Activated CD4-positive, CD25-positive, alpha-beta regulatory T cell treated with anti-CD3 and anti-CD28 coated beads, Interleukin-2, amount 50 U/mL, for 16 hours (primary cell): ENCODE measurements at places on chromosomes 16 and 17.

- DNase-seq, result no peak
Measured at GRCh38 chr16:2194166-2194834, 2.1 kb downstream of the CASKIN1 start.

- no peak for DNase-seq
Measured at GRCh38 chr16:87571868-87572244, 30.5 kb upstream of the JPH3 start.

DNA sequence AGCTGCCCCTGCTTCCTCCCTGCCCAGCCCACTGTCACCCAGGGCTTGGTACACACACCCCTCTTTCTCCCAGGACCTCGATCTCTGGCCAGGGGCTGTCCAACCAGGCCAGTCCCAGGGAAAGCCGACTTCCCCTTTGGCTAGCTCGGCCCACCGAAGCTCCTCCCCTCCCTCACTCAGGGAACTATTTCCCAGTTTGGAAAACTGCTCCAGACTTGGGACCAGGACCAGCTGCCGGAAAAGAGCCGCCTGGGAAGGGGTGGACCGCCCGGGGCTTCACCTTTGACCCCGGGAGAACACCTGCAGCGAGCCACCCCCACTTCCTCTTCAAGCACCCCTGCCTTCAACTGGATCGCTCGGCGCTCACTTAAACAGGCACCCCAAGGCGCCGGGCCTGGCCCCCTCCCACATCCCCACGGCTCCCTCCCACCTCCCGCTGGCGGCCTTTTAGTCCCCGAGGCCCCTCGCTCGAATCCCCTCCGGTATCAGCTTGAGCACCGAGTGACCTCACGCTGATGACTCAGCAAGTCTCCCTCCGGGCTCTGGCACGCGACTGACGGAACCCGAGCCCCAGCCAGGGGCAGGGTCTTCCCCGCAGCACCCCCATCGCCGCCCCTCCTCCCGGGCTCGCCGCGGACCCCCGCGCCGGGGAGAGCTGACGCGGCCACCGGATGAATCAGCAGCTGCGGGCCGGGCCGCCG, 934 bp downstream of the MAFG start:
- DNase-seq, result peak; percentile 34

DNA sequence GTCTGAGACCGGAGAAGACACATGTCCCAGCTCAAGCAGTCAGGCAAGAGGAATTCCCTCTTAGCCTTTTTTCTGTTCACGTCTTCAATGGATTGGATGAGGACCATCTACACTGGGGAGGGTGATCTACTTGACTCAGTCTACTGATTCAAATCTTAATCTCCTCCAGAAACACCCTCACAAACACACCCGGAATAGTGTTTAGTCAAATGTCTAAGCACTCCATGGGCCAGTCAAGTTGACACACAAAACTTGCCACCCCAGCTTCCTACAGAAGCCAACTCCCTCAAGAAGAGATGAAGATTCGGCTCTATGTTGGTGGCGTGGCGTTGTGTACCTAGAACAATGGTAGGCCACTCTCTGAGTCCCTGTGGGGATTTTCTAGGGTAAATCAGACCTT, 22.5 kb upstream of the NKD1 start:
- no peak for DNase-seq

GRCh38 chr17:2070241-2071023, 15.5 kb downstream of the HIC1 start:
- peak; percentile 21 for DNase-seq

DNA sequence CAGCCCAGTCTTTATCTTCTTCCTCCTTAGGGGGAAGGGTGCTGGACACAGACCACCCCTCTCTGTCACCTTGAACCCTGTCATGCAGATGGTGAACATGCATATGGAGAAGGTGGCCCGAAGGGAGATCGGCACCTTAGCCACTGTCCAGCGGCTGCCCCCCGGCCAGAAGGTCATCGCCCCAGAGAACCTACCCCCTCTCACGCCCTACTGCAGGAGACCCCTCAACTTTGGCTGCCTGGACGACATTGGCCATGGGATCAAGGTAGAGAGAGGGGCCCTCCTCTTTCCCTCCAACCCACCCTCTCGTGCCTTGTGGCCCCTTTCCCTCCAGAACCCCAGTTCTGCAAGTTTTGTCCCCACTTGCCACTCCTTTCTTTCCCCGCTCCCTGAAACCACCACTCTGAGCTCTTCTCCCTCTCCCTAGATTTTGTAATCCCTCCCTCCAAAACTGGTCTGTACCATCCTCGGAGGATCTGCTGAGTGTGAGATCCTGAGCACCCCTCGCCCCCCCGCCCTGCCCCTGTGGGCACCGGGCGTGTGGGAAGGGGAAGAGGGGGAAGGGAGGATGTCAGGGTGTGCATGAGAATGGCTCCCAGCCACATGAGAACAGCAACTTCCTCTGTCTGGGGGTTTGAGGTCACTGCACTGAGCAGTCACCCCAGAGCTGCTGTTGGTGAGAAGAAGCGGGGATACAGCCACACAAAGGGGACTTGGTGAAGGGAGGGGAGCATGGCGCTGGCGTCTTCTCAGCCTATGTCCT, 7.3 kb downstream of the ABI3 start:
- DNase-seq, result no peak

GRCh38 chr17:12983991-12984884, 33.6 kb downstream of the ELAC2 start:
- no peak for DNase-seq

DNA sequence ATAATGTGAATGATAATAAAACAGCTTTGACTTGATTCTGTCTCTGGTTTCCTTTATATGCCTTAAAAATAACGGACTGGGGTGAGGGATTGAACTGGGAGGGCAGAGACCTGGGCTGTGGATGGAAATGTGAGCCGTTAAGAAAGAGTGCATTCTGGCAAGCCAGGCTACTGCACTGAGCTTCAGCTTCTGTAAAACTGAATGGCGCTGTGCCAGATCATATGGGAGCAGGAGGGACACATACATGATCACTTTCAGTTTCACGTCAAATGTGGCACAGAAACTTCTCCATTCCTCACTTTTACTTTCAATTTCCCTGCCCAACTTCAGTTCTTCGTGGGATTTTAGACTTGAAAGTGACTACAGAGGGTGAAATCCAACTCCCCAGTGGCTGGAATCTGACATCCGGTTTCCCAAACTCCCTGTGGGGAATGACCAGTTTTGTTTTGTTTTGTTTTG, 1.1 kb downstream of the MT2A start:
- peak; percentile 42 for DNase-seq

GRCh38 chr16:86306011-86306644, 204.2 kb upstream of the FOXF1 start:
- no peak for DNase-seq

GRCh38 chr17:82391496-82392066, 20.0 kb downstream of the UTS2R start:
- DNase-seq, result no peak

DNA sequence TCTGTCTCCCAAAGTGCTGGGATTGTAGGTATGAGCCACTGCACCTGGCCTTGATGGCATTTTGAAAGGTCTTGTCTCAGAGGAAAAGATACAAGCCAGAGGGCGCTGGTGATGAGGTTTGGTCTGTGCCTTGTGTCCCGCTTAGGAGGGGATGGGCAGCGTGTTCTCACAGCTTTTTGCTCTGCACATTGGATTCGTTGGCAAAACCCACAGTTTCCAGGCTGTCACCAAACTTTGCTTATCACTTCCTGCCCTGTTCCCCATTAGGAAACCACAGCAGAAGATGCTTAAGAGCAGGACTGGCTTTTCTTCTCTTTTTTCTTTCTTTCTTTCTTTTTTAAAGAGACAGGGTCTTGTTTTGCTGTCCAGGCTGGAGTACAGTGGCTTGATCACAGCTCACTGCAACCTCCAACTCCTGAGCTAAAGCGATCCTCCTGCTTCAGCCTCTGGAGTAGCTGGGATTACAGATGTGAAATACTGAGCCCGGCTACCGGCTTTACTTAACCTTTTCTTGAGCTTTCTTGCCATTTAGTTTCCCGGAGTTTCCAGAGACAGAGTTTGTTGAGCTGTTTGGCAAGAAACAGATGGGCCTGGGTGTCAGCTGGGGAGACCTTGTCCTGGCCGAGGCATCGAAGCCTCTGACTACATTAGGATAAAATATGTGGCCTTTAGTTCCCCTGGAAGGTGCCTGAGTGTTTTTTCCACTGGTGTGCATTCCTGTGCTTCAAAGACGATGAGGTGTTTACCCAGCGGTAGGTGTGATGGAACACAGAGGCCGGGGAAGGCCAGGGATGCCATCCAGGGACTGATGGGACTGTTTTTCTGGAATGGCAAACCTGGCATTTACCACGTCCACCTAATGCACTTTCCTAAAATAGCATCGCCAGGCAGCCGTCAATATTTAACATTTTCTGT, 112.9 kb downstream of the ABCC1 start:
- no peak for DNase-seq

DNA sequence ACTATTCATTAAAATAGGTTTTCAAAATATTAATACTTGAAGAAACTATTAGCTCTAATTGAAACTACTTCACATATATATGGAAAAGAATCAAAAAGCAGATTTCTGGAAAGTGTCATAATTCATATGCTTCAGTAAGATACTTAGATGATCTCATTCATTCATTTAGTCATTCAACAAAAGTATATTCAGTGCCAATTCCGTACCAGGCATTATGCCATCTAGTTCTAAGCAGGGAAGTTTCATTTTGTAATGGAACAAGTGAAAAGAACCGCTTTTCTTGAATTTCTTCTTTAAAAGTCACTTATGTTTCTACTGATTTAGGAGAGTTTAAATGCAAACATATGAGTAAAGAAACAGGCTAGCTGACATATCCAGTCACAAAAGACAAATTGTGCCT, 118.3 kb upstream of the FAM20A start:
- DNase-seq, result no peak

GRCh38 chr16:67248401-67249177, at the start of gene SLC9A5:
TSS of gene SLC9A5 (plus strand) at chr16:67248979. CDS start at chr16:67249015, 36 bp downstream.
- DNase-seq, result no peak

GRCh38 chr16:89093602-89094251, at the start of gene ACSF3:
TSS of gene ACSF3 (plus strand) at chr16:89093852. CDS start at chr16:89100682, 6,830 bp downstream.
- DNase-seq, result peak; percentile 37

DNA sequence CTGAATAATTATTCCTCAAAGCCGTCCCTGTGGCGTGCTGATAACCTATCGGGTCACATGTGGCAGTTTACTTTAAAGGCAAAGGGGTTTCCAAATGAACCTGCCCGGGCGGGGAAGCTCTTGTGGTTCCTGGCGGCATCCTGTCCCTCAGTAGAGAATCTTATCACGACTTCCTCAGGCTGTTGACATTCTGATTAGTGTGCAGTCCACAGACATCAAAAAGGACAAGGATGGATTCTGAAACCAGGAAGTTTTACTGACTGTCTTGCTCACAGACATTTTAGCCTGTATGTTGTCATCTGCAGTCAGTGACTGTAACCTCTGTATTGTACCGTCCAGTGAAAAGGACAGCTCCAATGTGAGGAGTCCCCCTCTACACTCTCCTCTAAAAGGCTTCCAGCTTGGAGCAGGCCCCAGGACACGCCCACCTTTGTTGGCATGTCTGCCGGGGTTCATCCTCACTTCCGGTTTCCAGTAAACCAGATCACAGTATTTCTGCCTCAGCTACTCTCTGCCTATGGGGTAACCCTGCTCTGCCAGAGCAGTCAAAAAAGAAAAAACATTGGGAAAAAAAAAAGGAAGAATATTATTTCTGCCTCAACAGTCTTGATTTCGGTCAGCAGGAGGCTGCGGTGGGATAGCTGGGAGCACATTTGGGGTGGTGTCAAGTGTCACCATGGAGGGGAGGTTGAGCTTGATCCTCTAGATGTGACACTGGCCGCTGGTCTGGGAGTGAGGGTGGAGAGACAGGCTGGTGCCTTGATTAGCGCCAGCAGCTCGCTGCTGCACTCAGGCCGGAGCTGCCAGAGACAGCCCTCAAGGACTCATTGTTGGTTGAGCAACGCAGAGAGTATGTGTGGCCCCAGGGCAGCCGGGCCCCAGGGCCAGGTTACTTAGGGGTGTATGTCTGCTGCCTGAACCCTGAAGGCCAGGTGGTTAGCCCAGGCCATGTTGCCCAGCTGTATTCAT, 89.0 kb upstream of the DNAH17 start:
- no peak for DNase-seq

- no peak for DNase-seq
Measured at GRCh38 chr17:81962499-81963441, 1.8 kb upstream of the NOTUM start.

- DNase-seq, result no peak
Measured at GRCh38 chr17:8069587-8069860, 18.0 kb downstream of the ALOX12B start.

DNA sequence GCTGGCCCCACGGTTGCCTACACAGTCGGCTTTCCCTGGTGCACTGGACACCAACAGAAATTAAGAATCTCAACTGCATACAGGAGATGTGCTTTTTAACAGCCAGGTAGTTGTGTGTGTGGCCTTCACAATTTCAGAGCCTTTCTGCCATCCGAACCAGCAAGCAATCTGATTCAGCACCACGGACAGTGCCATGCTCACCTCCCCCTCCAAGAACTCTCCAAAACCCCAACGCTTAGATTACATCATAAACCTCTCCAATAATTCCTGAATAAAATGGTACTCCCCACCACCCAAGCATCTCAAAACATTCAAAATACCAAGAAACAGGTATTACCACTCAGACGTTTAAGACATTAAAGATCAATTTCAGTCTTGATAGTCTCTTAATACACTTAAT, 31.8 kb downstream of the USP7 start:
- no peak for DNase-seq

DNA sequence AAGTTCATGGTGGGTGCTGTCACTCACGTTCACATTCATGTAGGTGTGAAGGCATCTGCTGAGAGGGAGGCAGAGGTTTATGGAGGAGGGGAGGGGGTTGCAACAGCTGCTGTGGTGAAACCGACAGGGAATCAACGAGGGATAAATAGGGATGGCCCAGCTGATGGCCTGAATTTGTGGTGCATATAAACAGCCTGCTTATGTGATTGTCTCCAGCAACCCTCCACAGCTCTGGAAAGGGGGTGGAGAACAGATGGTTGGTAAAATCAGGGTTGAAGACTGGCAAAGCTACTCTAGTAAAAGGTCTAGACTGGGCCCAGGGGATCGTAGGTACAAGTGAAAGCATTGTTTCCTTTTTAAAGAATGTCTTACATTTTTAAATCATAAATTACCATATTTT, 53.7 kb downstream of the IQCK start:
- no peak for DNase-seq

DNA sequence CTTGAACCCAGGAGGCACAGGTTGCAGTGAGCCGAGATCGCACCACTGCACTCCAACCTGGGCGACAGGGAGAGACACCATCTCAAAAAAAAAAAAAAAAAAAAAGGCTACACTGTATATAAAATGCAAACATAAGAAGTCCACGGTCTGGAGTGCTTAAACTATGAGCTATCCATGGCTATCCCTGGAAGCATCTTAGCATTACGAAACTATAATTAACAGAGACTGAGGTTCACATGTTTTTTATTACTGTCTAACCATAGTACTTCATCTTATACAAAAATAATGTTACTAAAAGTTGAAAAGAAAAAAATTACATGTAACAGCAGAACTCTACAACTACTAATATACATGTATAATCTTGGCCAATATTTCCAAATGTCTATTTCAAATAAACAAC, 32.8 kb downstream of the HELZ start:
- no peak for DNase-seq

DNA sequence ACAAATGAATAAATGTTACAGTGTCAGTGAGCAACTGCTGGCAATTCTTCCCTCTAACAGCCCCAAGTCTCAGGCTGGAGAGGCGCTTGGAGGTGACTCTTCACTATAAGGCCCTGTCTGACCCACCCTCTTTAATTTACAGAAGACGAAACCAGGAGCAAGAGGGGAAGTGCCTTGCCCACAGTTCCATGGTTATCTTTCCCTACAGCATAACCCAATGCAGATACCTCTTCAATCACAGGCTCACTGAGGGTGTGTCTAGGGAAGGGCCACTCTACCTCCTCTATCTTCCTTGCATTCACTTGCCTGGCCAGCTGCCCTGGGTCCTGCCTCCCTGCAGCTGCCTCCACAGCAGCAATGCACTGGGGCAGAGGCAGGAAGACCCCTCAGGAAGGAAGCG, 9.6 kb upstream of the N4BP1 start:
- DNase-seq, result no peak
